ENCODE measurements at places on chromosomes 6 and 20.

DNA sequence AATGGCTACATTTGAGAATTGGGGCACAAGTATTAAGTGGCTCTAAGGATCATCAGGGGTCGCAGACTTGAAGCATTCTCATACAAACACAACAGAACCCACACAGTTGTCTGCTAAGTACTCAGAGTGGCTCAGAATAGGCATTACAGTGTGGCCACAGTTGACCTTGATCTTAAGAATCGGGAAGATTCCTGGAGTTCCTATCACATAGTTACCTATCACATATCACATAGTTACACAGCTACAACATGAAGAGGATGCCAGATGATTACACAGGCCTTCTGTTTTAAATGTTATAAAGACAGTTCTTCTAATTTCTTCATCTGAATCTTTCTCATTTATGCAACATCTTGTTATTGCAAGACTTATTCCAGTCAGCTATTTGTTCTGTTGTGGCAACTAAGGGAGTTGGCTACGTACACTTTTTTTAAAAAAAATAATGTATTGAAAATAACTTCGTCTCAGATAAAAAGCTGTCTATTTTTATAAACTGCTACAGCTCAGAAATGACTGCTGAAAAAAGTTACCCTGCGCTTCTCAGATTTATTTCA, 129.0 kb downstream of the REV3L start:
- DNase-seq, result no peak

GRCh38 chr20:33910056-33910455, 83.7 kb upstream of the RALY start:
- no peak for DNase-seq

DNA sequence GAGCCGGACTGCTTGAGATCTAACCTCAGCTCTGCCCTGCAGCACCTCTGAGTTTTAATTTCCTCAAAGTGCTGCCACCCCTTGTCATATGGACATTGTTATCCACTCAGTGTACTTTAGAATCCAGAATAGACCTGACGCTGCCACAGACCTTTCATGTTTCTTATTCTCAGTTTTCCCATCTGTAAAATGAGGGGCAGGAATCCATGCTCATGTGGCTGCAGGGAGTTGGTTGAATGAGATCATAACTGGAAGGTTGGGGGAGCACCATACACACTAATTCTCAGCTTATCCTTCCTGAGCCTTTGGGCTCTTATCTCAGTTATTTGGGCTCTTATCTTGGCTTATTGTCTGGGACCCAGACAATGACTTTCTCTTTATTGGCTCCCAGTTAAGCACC, 2.3 kb downstream of the PABPC1L start:
- no peak for DNase-seq

DNA sequence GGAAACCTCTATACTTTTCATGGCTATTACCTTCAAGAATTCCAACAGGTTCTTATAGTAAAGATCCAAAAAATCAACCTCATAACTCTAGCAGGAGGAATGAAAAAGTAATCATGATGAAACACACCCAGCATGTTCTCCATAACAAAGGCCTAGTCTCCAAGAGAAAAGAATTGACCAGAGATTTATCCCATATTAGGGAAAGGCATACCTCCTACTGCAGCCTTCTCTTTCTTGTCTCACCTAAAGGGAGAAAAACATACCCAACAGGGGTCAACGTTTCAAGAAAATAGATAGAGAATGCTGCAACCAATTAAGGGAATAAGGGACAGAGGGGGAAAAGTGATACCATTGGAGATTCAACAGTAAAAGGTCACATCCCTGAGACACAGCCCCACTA, 262.5 kb downstream of the FRK start:
- no peak for DNase-seq
